WTC11 (cell line): ENCODE measurements at places on chromosomes 16 and 17.
A peak's percentile ranks its signal among the peaks of the same experiment; 100 is the strongest.

GRCh38 chr17:49461580-49461979 lies 33.5 kb upstream of the NGFR start:
- H3K27ac ChIP-seq, result no peak overlapping the region
- H3K4me1 ChIP-seq, result peaks cover 22% of the 10 kb centered on the region
- no peak for DNase-seq
- no peaks in the 10 kb centered on the region for H3K36me3 ChIP-seq

GRCh38 chr16:84825896-84826557 lies 6.2 kb downstream of the CRISPLD2 start:
- peaks cover 8% of the 10 kb centered on the region for H3K4me1 ChIP-seq
- no peaks in the 10 kb centered on the region for H3K36me3 ChIP-seq
- DNase-seq, result no peak
- H3K4me3 ChIP-seq, result no peak overlapping the region

GRCh38 chr17:73342050-73342522 lies 30.3 kb upstream of the CDC42EP4 start:
- H3K4me3 ChIP-seq, result peak overlapping the region; percentile 18; the same call in 1 of the 2 replicates
- peaks cover 48% of the 10 kb centered on the region for H3K4me1 ChIP-seq
- DNase-seq, result peak; percentile 75
- H3K36me3 ChIP-seq, result no peaks in the 10 kb centered on the region

- H3K4me3 ChIP-seq, result peak overlapping the region; percentile 78
- H3K27me3 ChIP-seq, result peaks cover 42% of the 10 kb centered on the region
- H3K4me1 ChIP-seq, result peaks cover 24% of the 10 kb centered on the region
- peaks cover 6% of the 10 kb centered on the region for H3K36me3 ChIP-seq
- H3K27ac ChIP-seq, result no peak overlapping the region
These were observed 1.6 kb upstream of the SMARCD2 start for GRCh38 chr17:63843910-63844677.

DNA sequence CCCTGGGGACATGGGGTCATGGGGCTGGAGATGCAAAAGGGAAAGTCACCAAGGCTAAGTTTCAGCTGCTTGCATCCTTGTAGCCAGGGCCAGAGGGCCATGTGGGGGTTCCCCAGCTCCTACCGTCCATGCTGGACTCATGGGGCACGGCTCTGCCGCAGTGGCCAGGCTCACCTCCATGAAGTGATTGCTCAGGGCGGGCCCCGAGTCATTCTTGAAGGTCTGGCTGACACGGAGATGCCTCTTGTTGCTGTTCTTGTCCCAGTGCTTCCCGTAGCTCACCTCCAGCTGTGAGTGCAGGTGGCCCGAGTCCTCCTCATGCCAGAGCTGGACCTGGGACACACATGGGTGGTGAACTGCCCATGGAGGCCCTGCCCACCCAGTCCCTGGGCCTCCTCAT lies 114.5 kb downstream of the RMI2 start:
- H3K4me3 ChIP-seq, result no peak overlapping the region
- no peaks in the 10 kb centered on the region for H3K27me3 ChIP-seq
- no peak for DNase-seq
- no peaks in the 10 kb centered on the region for H3K4me1 ChIP-seq

- peaks cover 10% of the 10 kb centered on the region for H3K27me3 ChIP-seq
- no peaks in the 10 kb centered on the region for H3K36me3 ChIP-seq
- peaks cover 48% of the 10 kb centered on the region for H3K4me1 ChIP-seq
These were observed 11.9 kb upstream of the COL1A1 start for GRCh38 chr17:50213026-50214022.

DNA sequence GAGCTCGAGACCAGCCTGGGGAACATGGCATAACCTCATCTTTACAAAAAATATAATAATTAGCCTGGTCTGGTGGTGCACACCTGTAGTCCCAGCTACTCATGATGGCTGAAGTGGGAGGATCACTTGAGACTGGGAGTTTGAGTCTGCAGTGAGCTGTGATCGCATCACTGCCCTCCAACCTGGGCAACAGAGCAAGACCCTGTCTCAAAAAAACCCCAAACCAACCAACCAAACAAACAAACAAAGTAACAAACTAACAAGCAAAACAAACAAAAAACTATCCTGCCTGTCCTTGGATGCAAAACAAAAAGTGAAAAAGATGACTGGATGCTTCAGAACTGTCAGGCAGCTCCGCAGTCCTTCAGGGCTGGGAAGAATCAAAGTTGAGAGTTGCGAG lies 5.7 kb upstream of the NGFR start:
- H3K4me3 ChIP-seq, result no peak overlapping the region
- peaks cover 25% of the 10 kb centered on the region for H3K27me3 ChIP-seq
- DNase-seq, result no peak

DNA sequence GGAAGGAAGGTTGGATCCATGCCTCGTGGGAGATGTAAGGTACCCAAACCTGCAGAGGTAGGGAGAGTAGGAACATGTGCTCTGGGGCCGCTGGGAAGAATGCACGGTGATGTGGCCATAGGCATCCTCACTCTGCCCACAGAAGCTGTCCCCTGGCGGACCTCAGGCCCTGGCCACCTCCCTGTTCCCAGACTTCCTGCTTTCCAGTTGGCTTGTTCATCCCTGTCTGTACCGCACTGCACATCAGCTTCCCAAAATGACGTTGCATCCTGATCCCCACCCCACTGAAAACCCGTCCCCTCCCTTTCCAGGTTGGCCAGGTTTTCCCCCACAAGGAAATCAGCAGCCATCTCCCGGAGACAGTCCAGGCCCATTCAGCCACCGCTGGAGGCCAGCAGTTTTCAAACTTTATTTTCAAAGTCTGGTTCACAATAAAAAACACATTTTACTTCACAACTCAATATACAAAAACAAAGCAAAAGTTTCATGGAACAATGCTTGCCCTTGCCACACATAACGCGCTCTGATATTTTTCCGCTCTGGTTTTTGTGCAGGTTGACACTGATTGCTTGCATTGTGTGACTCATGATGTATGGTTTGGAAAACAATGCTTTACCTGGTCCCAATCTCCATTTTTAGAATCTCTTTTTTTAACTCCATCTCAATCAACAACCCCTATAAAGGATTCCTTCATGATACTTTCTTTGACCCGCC lies 143.0 kb downstream of the GAS7 start:
- no peak overlapping the region for H3K27ac ChIP-seq
- H3K4me3 ChIP-seq, result no peak overlapping the region
- H3K4me1 ChIP-seq, result peaks cover 10% of the 10 kb centered on the region
- H3K36me3 ChIP-seq, result no peaks in the 10 kb centered on the region; the same call in 1 of the 2 replicates
- no peaks in the 10 kb centered on the region; the same call in 1 of the 2 replicates for H3K27me3 ChIP-seq

DNA sequence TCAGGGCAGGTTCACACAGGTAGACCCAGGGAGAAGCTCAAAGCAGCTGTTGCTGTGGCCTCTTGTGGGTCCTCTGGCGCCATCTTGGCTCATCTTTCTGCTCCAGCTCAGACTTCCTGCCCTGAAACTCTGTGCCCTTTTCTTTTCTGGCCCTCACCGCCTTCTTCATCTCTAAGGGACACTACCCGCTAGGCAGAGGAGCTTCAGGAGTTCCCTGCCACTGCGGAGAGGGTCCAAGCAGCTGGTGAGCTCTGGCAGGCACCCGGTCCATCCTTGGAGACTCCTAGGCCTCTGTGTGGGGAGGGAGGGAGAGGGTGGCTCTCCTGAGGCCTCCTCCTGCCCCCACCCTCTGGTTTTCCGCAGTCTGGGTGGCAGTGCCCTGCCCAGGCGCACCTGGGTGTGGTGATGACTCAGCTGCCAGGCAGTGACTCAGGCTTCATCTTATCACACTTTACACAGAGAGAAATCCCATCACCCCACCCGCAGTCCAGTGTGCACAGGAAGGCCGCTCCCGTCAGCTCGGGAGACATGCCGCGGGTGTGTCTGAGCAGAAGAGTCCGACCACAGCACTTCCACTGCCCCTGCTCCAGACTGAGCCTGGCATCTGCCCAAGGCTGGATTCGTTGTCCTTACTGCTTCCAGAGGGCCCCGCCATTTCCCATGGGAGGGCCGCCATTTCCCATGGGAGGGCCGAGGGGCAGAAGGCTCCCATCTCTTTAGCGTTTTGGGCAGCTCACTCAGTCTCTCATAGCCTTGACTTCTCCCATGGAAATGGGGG lies 7.3 kb downstream of the NT5C start:
- DNase-seq, result no peak
- H3K4me1 ChIP-seq, result peaks cover 10% of the 10 kb centered on the region
- peak overlapping the region; percentile 23; the same call in 1 of the 2 replicates for H3K27ac ChIP-seq
- H3K36me3 ChIP-seq, result peaks cover 6% of the 10 kb centered on the region; the same call in 1 of the 2 replicates
- no peak overlapping the region for H3K4me3 ChIP-seq

- peak; percentile 58 for DNase-seq
- no peaks in the 10 kb centered on the region for H3K27me3 ChIP-seq
- H3K27ac ChIP-seq, result no peak overlapping the region
- H3K4me1 ChIP-seq, result peaks cover 3% of the 10 kb centered on the region
- H3K36me3 ChIP-seq, result no peaks in the 10 kb centered on the region
- no peak overlapping the region for H3K4me3 ChIP-seq
These were observed 98.7 kb downstream of the HS3ST2 start for GRCh38 chr16:22912654-22913053.

GRCh38 chr16:72266836-72267235 lies 94.9 kb upstream of the PMFBP1 start:
- no peaks in the 10 kb centered on the region; the same call in 1 of the 2 replicates for H3K36me3 ChIP-seq
- H3K4me3 ChIP-seq, result no peak overlapping the region
- H3K27me3 ChIP-seq, result no peaks in the 10 kb centered on the region
- no peak overlapping the region for H3K27ac ChIP-seq

DNA sequence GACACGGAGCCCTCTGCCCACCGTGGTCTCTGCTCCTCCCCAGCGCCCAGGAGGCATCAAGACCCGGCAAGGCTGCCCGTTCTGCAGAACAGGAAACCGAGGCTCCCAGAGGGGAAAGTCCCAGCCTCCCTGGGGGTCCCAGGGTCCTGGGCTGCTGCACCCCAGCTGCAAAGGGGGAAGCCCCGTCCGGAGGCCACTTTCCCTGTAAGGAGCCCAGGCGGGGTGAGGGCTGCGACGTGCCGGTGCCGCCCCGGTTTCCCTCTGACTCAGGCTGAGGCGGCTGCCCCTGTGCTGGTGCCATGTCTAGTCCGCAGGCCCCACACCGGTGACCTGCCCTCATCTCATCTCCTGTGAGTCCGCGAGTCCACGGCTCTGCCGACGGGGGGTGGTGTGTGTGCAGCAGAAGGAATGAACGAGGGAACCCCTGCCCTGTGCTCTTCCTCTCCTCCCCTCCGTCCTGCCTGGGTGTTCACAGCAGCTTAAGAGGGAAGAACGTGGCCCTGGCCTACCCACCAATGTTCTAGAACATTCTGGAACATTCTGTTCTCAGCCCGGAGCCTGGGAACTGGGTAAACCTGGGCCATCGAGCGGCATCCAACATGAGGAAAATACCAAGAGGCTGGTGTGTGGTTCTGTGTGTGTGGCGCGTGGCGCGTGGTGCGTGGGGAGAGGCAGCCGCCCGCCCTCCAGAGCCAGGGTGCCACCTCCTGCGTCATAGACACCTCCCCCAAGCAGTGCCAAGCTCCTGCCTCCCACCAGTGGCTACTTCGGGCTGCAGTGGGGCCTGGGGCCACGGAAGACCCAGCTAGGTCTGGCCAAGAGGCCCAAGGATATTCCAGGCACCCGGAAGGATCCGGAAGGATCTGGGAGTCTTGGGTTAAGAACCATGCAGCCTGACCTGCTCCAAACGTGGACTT lies 7.0 kb upstream of the CBFA2T3 start:
- DNase-seq, result no peak
- 0 out of 2 replicates have a peak, but pooled peaks cover 6% of the 10 kb centered on the region for H3K4me1 ChIP-seq
- H3K4me3 ChIP-seq, result no peak overlapping the region

GRCh38 chr16:19595043-19595767 lies 39.7 kb downstream of the VPS35L start:
- peaks cover 22% of the 10 kb centered on the region for H3K36me3 ChIP-seq
- H3K4me1 ChIP-seq, result peaks cover 18% of the 10 kb centered on the region
- no peak overlapping the region; the same call in none of the 2 replicates for H3K27ac ChIP-seq
- H3K4me3 ChIP-seq, result no peak overlapping the region

DNA sequence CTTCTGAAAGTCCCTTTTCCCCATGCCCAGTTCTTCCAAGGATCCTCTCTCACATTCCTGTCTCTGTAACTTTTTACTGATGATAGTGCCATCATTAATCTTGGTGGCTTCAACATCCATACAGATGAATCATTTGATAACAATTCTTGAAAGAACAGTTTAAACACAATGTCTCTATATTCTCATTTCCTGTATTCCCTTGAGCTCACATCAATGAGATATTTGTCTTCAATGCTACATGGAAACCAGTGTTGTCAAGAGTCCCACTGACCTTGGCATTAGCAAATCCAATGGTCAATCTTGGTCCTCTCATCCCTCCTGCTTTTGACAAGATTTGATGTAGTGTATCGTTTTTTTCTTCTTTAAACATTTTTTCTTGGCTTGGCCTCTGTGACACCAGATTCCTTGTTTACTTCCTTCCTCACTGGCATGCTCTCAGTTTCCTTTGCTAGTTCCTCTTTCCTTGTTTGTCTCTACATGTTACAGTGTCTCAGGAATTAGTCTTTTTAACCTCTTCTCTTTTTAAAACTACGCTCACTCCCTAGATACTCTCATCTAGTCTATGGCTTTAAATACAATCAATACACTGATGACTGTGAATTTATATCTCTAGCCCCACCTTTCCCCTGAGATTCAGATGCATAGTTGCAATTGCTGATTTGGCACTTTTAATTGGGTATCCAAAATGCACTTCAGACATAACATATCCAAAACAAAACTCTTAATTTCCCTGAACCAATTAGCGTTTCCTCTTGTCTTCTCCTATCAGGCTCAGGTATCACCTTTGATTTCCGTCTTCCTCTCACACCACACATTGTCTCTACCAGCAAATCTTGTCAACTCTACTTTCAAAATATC lies 134.0 kb downstream of the MYO1D start:
- no peaks in the 10 kb centered on the region; the same call in 1 of the 2 replicates for H3K36me3 ChIP-seq
- no peak for DNase-seq
- H3K27me3 ChIP-seq, result no peaks in the 10 kb centered on the region
- no peak overlapping the region for H3K27ac ChIP-seq
- H3K4me3 ChIP-seq, result no peak overlapping the region
- H3K4me1 ChIP-seq, result no peaks in the 10 kb centered on the region

DNA sequence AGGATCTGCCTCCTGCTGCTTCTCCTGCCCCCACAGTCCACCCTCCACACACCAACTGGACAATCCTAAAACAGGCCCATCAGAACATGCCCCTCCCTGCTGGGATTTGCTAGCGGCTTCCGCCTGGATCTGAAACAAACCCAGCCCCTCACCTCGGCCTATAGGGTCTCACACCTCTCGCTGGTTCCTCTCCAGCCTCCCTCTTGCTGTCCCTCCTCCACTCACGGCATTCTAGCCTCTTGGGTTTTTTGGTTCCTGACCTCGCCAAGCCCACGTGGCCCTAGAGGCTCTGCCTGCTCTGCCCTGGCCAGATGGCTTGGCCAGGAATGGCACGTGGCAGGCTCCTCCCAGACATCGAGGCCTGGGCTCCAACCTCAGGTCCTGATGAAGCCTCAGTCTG lies 15.7 kb upstream of the MTSS2 start:
- H3K4me1 ChIP-seq, result peaks cover 9% of the 10 kb centered on the region; the same call in 1 of the 2 replicates
- DNase-seq, result no peak
- H3K27ac ChIP-seq, result peak overlapping the region; percentile 89
- H3K36me3 ChIP-seq, result peaks cover 2% of the 10 kb centered on the region; the same call in 1 of the 2 replicates

DNA sequence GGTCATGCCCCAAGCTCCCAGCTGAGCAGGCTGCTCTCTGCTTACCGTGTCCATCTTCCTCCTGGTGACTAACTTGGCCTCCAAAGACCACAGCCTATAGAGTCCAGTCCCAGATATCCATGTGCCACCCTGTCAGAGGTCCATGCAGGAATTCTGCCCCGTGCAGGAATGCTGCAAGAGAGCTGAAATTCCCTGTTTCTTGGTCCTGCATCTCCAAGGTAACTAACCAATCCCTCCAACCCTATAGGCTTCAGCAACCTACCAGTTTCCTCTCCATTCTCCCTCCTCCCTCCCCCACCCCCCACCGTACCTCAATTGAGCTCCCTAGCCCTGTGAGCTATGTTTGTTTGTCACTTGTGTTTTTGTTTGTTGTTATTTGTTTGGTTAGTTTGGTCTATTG lies 9.6 kb upstream of the MKS1 start:
- peaks cover 11% of the 10 kb centered on the region for H3K4me1 ChIP-seq
- DNase-seq, result no peak
- H3K27ac ChIP-seq, result no peak overlapping the region
- no peak overlapping the region for H3K4me3 ChIP-seq
- peaks cover 66% of the 10 kb centered on the region for H3K27me3 ChIP-seq
